IPS DF 19.7 (cell line): ENCODE measurements at places on chromosomes 6 and 20.

DNA sequence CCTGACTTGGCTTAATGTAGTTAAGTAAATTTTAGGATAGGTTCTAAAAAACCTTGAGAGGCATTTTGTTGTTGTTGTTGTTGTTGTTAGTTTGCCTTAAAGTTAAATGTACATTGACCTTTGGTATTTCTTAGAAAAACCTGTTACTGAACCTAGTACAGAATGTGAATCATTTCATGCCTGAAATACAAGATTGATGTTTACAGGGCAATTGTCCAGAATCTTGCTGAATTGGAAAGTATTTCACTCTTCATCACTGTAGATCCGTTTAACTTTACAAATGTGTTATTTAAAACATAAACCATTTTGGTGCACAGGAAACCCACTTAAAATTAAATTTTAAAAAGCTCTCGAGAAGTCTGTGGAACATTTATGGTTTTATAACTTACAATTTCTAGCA lies 75.0 kb downstream of the CEP57L1 start:
- no peak for DNase-seq

- no peak for DNase-seq
Observed at GRCh38 chr6:125886021-125886420, 70.5 kb upstream of the HINT3 start.

DNA sequence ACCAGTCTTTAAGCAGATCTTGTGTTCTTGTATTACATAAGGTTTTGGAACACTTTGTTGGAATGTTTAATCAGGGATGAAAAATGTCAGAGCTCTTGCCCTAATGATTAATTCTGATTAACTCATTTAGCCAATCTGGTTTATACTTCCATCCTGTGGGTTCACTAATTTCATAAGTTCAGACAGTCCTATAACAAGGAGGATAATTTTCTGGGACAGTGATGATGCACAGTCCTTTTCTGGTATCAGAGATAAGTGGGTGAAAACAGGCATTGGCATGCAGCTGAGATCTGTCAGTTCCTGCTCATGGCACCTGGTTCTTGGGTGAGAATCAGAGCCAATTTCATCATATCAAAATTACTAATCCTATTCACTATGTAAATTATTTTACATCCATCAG lies 125.0 kb upstream of the LAMA2 start:
- no peak for DNase-seq

DNA sequence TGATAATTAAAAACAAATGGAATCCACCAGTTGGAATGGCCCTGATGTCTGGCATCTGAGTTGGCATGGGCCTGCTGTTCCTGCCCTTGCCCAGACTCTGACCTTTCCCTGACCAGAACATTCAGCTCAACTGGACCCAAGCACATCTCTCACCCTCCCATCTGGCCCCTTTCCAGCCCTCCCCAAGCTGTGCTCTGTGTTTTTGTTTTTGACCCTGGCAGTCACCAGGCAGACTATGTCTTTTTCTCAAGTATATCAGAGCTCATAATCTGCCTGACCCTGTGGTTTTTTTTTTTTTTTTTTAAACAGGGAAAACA lies 117.6 kb downstream of the TRDN start:
- DNase-seq = no peak

GRCh38 chr6:2192976-2193375 lies 52.4 kb downstream of the GMDS start:
- DNase-seq = no peak
